ENCODE measurements at places on chromosomes 12 and 14.

- DNase-seq, result no peak
Observed at GRCh38 chr14:36113341-36113740, 63.2 kb downstream of the PTCSC3 start.

GRCh38 chr14:77018785-77019184 lies 9.7 kb downstream of the IRF2BPL start:
- DNase-seq, result no peak

DNA sequence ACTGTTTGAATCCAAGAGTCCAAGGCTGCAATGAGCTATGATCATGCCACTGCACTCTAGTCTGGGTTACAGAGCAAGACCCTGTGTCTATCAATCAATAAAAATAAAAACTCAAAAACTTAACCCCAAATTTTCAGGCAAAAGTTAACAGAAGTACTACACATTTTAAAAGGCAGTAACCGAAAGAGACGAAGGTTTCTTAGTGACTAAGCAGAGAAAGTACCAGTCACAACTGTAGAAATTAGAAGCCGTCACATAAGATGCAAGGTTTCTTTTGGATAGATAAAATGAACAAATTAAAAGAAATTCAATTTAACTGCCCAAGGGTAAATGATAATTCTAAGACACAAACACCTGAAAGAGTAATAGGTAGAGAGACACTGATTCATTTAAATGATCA lies 103.5 kb downstream of the MED13L start:
- DNase-seq, result no peak

DNA sequence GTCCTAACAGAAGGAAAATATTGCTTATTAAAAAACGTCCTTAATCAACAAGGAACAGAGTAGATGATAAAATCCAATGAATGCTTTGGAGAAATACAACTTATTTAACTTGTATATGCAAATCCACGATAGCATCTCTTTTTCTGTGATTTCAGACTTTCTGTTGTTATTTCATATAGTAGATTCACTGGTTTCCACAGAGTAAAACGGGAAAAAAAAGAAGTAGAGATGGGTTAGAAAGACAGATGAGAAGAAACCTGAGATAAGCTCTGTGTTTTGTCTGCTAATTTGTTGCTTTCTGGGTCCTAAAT lies 447.7 kb downstream of the RERGL start:
- no peak for DNase-seq

GRCh38 chr12:7933255-7933726 lies 2.7 kb downstream of the SLC2A3 start:
- peak; percentile 69 for DNase-seq

- DNase-seq, result no peak
Observed at GRCh38 chr12:31029916-31030562, 43.6 kb upstream of the DDX11 start.

GRCh38 chr12:54329759-54330158 lies 4.8 kb downstream of the COPZ1 start:
- no peak for DNase-seq

DNA sequence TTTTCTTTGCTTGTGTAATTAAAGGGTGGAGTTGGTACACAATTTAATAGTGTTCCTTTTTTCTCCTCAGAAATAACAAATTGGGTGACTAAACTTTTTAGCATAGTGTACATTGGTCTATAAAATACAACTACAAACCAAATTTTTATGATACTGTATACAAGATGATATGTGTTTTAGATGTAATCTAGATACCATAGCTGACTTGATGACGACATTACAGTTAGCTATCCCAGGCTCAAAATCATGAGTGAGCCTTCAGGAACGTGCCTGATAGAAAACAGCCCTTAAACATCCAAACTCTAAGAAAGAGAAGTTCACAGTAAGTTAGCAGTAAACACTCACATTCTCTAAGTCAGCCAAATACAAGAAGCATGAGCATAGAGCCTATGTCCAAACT lies 99.0 kb upstream of the SSTR1 start:
- DNase-seq, result no peak

- peak; percentile 29 for DNase-seq
Observed at GRCh38 chr12:122499991-122500684, 594 bp downstream of the ZCCHC8 start.

DNA sequence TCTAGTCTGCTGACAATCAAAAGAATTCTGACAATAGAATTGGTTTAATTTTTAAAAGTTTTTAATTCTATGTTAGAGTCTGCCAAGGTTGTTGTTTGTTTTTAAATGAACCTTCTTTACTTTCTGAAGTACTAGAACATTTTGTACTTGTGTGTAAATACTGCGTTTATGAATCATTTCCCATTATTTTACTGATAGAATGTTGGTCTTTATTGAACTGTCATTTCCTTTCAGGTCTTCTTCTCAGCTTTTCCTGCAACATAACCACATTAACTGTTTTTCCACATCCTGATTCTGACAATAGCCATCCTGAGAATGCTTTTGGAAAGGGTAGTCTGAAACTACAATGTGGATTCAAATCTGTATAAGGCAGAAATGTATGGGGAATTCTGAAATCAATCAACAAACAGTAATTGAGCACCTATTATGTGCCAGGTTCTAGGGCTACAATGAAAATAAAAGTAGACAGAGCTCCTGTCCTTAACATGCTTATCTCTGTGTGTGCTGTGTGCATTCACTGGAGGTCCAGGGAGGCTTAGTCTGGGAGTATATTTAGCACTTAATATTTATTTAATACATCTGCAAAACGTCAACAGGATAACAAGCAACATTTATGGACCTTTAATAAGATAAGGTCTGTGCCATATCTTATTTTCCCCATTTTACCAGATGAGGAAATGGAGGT lies 73.1 kb upstream of the SLC38A2 start:
- DNase-seq, result no peak

- DNase-seq, result no peak
Observed at GRCh38 chr12:131356485-131357184, 354.3 kb upstream of the SFSWAP start.

DNA sequence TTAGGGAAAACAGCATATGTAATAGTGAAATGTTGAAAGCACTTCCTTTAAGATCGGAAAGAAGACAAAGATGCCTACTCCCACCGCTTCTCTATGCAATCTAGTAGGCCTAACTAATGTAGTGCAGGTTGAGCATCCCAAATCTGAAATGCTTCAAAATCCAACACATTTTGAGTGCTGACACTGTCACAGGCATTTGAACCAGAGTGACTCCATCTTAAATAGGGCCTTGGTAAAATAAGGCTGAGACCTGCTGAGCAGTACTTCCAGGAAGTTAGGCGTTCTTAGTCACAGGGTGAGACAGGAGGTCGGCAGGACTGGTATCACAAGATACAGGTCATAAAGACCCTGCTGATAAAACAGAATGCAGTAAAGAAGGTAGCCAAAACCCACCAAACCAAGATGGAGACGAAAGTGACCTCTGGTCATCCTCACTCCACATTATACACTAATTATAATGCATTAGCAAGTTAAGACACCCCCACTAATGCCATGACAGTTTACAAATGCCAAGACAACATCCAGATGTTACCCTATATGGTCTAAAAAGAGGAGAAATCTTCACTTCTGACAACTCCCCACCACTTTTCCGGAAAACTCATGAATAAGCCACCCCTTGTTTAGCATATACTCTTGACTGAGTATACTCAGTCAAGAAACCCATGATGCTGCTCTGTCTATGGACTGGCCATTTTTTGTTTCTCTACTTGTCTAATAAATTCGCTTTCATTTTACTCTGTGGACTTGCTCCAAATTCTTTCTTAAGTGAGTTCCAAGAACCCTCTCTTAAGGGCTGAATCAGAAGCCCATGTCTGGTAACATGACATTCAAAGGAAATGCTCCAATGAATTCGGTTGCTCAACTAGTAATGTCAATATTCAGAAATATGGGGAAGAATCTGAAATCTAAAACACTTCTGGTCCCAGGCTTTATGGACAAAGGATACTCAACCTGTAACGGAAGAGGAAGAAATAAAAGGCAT lies 47.1 kb upstream of the MTERF2 start:
- DNase-seq, result no peak

GRCh38 chr14:72558721-72559120 lies 335.2 kb downstream of the DPF3 start:
- no peak for DNase-seq

DNA sequence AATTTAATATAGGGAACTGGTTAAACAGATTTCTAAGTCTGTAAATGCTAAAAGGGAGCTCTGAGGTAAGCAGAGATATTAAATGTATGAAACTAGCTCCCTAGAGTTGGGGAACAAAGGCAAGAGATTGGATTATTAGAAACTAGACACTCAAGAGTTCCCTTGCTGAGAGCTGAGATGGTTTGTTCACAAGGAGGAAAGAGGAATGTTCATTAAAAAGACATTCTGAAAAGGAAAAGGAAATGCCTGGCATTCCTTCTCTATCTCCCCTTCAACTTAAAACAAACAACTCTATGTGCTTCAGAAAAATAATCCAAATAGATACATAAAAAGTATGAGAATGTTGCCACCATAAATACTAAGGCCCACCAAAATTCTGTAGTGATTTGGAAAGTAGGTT lies 73.7 kb downstream of the GALNT4 start:
- DNase-seq, result no peak

- no peak for DNase-seq
Observed at GRCh38 chr14:55092341-55092740, 36.7 kb upstream of the LGALS3 start.

DNA sequence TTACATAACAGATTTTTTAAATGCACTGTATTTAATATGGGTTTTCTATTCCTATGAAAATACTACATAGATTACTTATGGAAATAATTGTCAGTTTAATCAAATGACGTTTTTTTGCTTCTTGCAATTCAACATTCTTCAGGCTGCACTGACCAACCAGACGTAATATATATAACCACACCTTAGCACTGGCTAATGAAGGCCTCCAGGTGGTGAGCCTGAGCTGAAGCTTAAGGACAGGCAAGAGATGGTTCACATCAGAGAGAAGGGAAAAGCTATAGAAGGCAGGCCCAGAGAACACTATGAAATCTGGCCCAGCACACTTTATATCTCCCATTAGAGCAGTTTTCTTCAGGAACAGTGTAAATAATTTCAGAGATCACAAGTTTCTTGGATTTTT lies 2.8 kb upstream of the MDGA2 start:
- DNase-seq, result no peak

GRCh38 chr14:87461704-87462103 lies 531.3 kb downstream of the GALC start:
- DNase-seq, result no peak

GRCh38 chr12:7557227-7557626 lies 53.6 kb upstream of the CD163 start:
- no peak for DNase-seq

GRCh38 chr14:51185754-51186153 lies 54.3 kb upstream of the TMX1 start:
- DNase-seq, result no peak

All from activated gamma-delta T cell treated with Interleukin-2 at 50 U/mL for 16 hours (primary cell).